Activated CD4-positive, alpha-beta T cell treated with anti-CD3 and anti-CD28 coated beads for 1 hour (primary cell): ENCODE measurements at places on chromosomes 12 and 14.

- no peak for DNase-seq
Measured at GRCh38 chr14:104290058-104290667, 151.8 kb downstream of the KIF26A start.

GRCh38 chr12:117024961-117025480 is 74.2 kb downstream of the TESC start:
- DNase-seq: no peak

GRCh38 chr14:37642125-37642524 is 46.7 kb downstream of the TTC6 start:
- no peak for DNase-seq

DNA sequence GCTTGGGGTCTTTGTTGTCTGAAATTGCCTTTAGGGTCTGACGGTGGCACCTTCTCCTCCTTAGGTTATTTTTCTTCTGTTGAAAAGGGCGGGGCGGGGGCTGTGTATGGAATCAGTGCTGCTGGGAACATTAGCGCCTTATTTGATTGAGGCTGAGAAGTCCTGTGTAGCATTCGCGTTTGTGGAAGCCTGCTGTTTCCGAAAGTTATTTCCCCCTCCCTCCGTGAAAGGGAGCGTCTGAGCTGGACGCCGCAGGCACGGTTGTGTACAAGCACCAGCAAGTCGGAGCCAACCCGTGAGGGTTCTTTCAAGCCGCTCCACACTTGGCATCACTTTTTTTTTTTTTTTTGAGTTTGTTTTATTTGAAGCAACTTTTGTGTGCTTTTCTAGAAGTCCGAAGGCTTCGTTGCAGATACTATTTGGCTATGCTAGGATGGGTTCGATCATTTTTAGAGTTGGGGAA is 1.1 kb downstream of the SYNE2 start:
- peak; percentile 38 for DNase-seq

DNA sequence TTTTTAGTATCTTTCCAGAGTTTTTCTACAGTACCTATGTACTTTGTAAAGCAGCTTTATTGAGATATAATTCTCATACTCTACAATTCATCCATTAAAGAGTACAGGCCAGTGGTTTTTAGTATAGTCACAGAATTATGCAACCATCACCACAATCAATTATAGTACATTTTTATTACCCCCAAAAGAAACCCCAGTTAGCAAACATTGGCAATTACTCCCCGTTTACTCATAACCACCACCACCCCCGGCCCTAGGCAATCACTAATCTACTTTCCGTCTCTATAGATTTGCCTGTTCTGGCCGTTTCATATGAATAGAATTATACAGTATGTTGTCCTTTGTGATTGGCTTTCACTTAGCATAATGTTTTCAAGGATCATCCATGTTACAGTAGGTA is 119.8 kb downstream of the KICS2 start:
- DNase-seq: no peak

DNA sequence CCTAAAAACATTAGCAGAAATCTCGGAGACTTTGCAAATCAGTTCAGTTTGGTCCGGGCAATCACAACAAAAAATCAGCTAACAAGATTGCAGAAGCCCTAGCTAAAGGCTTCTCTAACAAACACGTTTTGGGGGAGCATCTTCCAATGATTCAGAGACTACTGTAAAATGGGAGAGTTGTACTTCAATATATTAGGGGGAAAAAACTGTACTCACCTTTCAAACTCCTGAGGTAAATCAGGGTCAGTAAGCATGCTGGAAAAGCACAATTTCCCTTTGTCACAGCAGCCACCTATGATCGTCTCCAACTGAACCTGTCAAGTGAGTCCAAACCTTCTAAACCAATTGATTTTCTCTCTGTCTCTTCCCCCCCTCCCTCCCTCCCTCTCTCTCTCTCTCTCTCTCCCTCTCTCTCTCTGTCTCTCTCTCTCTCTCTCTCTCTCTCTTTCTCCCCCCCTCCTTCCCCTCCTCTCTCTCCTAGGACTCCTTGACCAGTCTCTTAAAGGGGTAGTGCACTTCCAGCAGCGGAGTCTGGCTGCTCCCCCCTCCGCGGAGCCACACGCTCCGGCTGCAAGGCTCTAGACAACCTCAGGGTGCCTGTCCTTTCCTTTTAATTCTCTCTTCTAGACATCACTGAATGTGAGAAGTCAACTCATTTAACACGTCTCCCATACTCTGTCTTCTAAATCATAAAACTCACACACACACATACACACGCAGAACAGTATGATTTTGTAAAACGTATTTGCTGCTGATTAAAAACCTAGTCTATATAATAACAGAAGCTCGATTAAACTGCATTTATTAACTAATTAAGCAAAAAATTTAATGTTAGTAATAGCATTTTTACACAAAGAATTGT is at the start of gene SOX5:
Gene SOX5, minus strand, starts transcription at position 323 of the 862 bp plus-strand sequence. Its CDS starts 69 bp downstream, at position 254.
- DNase-seq: no peak

- no peak for DNase-seq
Measured at GRCh38 chr14:70663707-70664179, 22.0 kb downstream of the TTC9 start.
